ENCODE measurements at places on chromosomes 11 and 22.

- no peak for DNase-seq
Observed at GRCh38 chr22:48779211-48779643, 1048.4 kb downstream of the BRD1 start.

- DNase-seq: no peak
Observed at GRCh38 chr11:62143727-62144126, 19.9 kb downstream of the INCENP start.

GRCh38 chr22:44807232-44807631 is 54.9 kb downstream of the ARHGAP8 start:
- no peak for DNase-seq

DNA sequence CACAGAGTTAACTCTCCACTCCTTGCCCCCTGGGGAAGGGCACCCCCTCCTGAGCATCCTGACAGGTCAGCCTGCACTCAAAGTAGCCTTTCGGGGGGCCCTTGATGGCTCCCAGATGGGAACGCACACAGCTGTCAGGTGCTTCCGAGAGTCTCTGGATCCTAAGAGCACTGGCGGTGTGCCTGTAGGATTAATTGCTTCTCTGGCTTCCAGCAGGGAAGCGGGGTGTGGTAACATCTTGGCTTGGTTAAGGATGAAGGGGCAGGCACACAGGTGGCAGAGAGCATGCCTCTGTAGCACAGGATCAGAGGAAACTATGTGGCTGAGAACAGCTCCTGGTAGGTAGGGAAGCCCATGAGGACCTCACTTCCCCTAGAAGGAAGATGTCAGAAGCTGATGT is 199.8 kb downstream of the MIAT start:
- no peak for DNase-seq

All from activated CD4-positive, alpha-beta T cell treated with anti-CD3 and anti-CD28 coated beads, Interleukin-2, amount 50 U/mL, for 1 hour (primary cell).